ENCODE measurements at places on chromosomes 3 and 15.

- no peak for DNase-seq
Measured at GRCh38 chr3:69232482-69232881, 110.1 kb upstream of the LMOD3 start.

- DNase-seq = no peak
Measured at GRCh38 chr3:116034794-116035193, 410.5 kb downstream of the LSAMP start.

GRCh38 chr3:33521736-33522135 lies 81.5 kb upstream of the UBP1 start:
- DNase-seq = no peak

GRCh38 chr15:62393196-62393595 lies 228.1 kb upstream of the C2CD4B start:
- DNase-seq = no peak

DNA sequence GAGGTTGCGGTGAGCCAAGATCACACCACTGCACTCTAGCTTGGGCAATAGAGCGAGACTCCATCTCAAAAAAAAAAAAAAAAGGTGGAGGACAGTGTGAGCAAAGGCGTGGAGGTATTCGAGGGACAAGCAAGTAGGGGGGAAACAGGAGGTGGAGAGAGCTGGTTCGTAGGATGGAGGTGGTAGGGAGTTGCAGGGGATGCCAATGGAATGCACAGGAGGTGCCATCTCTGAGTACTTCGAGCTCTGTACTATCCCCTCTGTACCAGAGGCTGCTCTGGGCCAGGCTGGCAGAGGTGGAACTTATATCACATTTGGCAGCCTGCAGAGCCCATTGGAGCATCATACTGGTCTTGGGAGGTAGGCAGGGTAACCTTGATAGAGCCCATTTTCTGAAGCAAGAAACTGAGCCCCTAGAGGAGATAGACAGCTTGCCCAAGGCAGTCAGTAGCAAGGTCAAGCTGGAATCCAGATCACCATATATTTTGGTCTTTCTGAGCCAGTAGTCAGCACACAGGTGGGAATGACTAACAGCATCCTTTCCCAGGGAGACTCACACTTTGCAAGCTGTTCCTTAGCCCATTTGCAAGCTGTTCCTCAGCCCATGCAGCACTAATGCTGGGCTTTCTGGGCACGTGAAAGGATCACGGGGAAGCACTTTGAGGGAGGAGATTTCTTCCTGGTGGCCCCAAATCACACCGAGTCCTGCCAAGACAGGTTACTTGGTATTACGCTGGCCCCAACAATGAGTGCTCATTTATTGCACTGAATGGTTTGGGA lies 9.2 kb upstream of the CCDC33 start:
- DNase-seq = no peak

- no peak for DNase-seq
Measured at GRCh38 chr3:158953131-158953530, 151.3 kb downstream of the MFSD1 start.

DNA sequence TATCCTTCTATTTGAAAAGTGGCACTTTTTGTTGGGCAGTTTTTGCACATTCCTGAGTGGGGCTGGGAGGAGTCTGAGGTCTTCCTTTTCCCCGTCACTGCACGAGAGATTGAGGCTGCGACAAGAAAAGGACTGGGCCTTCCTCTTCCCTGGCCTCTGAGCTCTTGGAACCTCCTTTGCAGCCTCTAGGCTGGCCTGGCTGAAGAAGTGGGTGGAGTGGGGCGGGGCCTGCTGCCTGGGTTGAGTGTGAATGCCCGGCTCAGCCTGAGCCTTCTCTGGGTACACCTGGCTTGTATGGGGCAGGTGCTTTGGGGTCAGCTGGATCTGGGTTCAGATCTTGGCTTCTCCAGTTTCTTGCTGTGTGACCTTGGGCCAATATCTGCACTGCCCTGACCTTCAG lies 43.1 kb downstream of the PLXNA1 start:
- DNase-seq = no peak

DNA sequence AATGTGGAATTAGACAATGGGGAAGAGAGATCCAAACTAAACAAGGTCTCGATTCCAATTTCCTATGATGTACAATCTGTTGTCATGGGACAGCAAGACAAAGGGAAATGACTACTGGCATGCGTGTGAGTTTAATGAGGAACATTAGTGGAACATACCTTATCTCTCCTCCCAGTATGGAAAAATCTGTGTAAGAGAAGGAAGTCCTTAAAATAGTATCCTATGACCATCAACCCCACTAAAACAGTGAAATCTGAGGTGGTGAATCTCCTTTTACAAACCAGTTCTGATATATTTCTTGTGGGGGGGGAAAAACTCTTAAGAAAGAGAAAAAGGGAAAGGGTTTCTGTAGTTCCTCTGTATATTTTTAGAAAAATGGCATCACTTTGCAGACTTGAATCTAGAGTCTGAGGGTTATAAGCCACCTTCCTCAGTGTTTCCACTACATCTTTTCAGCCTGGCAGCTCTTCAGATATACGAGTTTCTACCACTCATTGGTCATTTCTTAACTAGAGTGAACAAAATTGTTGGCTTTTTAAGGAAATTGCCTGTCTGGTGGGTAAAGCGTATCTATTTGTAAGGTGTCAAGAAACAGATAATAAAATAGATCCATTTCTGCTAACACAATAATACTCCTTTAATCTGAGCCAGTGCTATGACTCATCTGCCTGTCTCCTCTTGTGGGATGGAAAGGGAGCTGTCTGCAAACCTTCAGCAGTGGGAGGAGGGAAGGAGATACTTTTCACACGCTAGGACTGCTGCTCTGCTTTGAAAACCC lies 3.0 kb upstream of the TNFAIP8L3 start:
- DNase-seq = no peak

DNA sequence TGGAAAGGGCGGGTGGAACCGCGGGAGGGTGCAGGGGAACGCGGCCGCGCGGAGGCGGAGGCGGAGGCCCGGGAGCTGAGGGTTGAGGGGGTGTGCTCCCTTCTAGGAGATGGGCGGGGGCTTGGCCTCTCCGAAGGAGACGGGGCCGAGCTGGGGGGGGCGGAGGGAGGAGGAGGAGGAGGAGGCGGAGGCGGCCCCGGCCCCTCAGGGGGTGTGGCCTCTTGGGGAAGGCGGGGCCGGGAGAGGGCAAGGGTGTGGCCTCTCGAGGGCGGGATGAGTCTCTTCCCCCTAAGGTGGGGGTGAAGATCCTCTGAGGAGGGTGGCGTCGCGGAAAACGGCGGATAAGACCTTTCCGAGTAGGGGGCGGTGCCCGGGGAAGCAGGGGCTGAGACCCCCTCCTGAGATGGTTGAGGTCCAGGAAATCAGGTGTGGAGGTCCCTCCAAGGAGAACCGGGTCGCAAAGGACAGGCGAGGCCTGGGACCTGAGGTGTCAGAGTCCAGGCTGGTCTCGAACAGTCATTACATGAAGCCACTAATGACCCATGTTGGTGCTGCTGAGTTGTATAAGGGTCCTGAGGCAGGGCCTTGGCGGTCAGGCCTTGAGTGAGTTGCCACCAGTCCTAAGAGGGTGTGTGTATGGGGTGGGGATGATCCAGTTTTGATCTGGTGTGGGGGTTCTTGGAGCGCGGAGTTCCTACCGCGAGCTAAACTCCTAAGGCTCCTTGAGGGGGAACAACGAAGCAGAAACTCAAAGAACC lies 759 bp downstream of the WDR6 start:
- peak; percentile 91 for DNase-seq

- no peak for DNase-seq
Measured at GRCh38 chr15:43880406-43881194, 53.8 kb downstream of the WDR76 start.

DNA sequence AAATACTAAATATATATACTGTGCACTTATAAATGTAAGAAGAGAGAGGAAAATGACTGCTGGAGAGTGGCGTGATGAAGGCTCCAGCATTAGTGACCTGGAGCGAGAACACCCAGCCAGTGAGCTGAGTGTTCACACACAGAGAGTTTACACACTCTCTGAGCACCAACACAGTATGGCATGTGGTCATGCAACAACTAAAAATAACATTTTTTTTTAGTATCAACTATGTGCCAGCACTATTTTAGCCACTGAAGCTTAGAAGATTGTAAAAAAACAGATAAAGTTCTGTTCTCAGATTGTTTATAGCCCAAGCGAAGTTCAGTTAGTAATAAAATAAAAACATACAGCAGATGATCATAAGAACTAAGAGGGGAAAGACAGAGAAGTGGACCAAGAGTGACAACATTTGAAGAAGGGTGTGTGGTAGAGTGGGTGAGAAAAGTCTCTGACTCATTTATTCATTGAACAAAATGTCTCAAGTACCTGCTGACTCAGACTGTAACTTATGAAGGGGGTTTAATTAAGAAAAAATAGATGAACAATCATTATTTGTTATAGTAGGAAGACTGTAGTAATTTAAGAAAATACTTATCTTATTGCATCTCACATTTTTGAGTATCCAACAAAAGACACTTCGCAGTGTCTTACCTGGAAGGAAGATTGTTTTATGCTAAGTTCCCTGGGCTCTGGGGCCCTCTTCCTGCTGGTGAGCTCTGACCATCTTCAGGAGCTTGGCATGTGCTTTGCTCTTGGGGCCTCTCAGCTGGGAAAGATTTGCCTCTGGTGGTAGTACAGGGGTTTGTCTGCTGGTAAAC lies 43.8 kb downstream of the GAP43 start:
- no peak for DNase-seq

GRCh38 chr15:75666823-75667501 lies 19.2 kb downstream of the SNX33 start:
- no peak for DNase-seq

- no peak for DNase-seq
Measured at GRCh38 chr15:41827290-41827879, 507 bp upstream of the JMJD7 start.

- DNase-seq = no peak
Measured at GRCh38 chr15:40263024-40263754, 19.7 kb downstream of the ANKRD63 start.

DNA sequence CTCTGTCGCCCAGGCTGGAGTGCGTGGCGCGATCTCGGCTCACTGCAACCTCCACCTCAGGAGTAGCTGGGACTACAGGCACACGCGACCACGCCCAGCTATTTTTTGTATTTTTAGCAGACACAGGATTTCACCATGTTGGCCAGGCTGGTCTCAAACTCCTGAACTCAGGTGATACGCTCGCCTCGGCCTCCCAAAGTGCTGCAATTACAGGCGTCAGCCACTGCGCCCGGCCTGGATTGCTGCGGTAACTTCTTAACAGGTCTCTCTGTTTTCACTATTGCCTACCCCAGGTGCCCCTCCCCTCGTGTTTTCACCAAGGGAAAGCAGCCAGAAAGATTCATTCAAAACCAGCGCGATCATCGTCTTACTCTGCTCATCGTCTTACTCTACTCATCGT lies 10.5 kb downstream of the ADAMTS7 start:
- no peak for DNase-seq

DNA sequence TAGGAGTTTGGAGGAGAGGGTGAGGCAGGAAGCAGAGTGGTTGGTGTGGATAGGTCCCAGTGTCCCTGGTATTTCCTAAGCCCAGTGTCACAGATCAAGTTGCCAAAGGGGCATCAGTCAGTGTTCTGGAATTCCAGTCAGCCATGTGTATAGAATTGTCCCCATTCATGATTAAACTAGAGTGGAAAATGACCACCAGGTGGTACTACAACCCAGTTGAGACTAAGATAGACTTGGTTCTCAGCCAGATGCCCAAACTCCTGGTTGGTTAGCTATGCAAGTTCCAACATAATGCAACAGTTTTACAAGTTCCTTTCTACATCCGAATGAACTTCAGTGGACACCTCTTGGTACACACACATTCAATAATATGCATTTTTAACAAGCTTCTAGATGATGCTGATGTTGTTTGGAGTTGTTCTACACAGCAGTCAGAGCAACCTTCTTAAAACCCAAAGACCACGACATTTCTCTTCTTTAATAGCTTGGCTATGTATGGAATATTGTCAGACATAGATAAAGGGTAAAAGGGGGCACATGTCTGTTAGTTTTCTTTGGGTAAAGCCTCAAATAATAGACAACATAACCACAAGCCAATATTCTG lies 8.4 kb upstream of the ATR start:
- no peak for DNase-seq

DNA sequence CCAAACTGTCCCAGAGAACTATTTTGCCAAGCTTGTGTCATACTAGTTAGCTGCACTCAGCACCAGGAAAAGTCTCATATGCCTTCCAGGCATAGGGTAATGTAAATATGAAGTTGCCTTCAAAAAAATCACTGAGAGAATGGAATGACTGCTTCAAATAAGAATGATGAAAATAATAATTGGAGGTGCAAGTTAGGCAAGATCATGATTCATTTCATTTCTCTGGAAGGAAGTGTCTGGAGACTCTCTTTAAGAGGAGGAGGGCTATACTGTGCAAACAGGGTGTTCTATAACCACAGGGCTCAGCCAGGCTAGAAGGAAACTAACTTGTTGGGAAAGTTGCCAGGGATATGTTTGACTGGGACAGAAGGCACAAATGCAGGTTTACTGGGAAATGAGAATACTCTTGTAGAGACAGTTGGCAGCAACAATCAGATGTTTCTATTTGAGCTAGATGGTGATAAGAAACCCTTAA lies 4.3 kb downstream of the SIDT1 start:
- no peak for DNase-seq

DNA sequence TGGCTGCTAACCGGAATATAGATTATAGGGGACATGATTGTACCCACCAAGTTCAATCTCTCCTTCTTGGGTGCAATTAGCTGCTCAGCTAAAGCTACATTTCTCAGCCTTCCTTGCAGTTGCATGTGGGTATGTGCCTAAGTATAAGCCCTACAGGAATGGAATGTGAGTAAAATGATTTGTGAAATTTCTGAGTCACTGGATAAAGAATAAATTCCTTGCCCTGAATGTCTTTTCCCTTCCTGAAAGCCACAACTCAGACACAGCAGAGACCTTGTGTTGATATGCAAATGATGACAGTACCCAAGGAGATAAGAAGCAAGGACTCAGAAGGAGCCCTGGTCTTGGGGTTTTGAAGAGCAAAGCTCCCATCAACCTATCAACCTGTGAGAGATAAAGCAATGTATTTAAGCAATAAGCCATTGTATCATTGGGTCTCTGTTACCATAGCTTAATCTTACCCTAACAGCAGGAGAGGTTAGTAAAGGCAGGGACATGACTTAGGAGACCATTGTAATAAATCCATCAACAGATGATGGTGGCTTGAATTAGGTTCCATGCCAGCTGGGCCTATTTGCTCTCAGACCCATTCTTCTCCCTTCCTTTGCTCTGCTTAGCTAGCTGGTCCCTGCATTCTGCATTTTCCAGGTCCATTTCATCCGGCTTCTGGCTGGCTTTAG lies 25.6 kb upstream of the ZNF280D start:
- no peak for DNase-seq

GRCh38 chr3:71304684-71305083 lies 278.8 kb downstream of the FOXP1 start:
- DNase-seq = no peak

Data from stimulated activated CD4-positive, alpha-beta T cell treated with anti-CD3 and anti-CD28 coated beads, Interleukin-1b, Interleukin-23, amount 100 ng/mL, for 4 hours (primary cell).